HFFc6 (cell line): ENCODE measurements at places on chromosomes 3 and 15.

DNA sequence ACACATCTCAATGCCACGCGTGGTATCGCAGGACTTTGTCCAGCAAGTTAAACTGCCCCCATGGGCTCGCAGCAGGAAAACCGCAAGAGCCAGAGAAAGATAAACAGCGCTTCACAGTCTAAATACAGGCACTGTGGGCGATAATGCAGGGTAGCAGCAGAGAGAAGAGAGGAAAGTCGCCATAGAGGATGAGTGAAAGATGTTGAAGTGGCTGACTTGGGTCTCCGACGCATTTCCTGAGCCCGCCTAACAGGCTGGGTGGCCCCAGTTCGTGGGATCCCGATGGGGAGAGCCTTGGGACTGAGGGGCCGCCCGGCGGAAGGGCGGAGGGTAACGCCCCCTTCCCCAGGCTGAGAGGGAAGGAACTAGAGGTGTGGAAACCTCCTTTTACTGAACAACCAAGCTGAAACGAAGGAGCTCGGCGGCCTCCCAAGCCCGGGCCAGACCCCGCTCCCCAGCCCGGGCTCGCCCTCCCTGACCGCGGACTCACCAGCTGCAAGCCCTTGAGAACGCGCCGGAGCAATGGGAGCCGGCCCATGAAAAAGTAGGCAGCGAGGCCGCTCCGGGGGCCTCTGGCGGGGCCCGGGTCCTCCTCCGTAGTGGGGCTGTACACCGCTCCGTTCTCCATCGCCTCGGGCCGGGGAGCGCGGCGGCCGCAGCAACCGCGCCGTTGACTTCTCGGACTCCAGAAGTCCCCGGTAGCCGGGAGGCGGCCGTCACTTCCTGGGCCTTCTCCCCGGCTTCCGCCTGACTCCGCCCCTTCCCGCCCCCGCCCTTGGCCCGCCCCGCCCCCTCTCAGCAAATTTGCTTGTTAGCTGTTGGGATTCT, at the start of gene CMTM6:
TSS of gene CMTM6 (minus strand) at position 735 of the 828 bp plus-strand sequence. CDS start at position 628, 107 bp downstream.
- peak; percentile 74 for DNase-seq

- DNase-seq: no peak
These were observed 234.3 kb upstream of the CCDC54 start for GRCh38 chr3:107142786-107143575.

DNA sequence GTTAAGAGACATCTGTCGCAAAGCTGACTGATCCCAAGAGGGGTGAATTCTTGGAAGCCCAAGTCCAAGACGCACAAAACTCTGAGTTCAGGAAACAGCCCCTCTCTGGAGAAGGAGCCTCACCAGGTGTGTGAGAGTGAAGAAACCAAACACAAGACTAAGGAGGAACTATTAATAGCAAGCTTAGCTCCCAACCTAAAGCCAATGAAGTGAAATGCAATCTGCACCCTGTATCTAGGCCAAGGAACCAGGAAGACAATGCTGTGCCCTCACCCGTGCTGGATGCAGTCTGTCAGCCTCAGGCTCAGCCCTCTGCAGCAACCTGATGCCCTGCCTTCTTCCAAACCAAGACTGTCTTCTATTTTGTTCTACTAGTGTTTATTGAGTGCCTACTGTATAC, 22.5 kb upstream of the THBS1 start:
- DNase-seq: no peak

DNA sequence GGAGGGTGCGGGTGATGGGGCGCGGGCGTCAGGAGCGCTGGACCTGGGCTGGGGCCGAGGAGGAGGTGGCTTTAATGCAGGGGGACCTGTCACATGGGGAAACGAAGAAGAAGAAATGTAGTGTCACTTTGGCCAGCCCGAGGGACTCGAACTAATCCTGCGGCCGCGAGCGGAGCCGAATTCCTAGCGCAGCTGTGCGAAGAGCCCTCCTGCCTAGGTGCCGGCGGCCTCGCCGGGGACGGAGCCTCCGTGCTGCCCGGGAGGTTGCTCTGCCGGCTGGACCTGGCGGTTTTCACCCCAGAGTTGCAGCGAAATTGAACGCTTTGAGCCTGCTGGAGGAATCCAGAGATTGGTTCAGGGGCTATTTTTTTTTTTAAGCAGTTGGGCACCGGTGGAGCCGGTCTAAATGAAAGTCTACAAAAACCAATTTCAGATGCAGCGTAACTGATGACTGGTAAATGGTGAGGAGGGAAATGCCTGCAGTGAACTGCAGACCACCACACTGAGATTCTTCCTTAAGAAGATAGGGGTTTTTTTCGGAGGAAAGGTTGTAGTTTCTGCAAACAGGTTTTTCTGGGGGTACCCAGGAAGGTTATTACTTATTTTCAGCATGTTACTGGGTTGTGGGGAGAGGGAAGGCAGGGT, 662 bp downstream of the TMEM108 start:
- DNase-seq: no peak

DNA sequence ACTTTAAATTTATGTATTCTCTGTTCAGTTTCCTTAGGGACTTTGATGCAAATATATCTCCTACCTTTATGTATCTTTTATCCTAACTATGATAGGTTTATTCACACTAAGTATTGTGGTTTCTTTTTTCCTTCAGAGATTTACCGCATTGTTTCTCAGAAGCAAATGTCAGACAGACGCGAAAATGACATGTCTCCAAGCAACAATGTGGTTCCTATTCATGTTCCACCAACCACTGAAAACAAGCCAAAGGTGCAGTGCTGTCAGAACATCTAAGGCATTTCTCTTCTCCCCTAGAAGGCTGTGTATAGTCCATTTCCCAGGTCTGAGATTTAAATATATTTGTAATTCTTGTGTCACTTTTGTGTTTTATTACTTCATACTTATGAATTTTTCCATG, 18.3 kb downstream of the RAB11A start:
- no peak for DNase-seq

- DNase-seq: no peak
These were observed 179.8 kb downstream of the SLCO3A1 start for GRCh38 chr15:92033314-92033713.

DNA sequence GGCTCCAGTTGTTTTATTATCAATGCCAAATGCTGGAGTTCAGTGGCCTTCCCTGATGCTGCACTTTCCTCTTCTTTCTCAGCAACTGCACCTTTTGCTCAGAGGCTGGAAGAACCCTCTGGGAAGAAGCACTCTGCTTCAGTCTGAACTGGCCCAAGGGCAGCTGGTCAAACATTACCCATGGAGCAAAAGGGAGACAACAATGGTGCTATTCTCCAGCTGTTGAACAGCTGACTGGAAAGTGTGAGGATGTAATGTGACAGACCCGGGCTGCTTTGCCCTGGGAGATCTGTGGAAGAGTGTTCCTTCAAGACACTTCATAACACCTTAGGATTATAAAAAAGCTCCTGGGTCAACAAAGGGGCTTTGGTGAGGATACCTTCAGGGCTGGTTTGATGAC, 84.9 kb downstream of the EPHB1 start:
- DNase-seq: no peak

GRCh38 chr15:101323793-101324523, 28.9 kb upstream of the SNRPA1 start:
- no peak for DNase-seq

DNA sequence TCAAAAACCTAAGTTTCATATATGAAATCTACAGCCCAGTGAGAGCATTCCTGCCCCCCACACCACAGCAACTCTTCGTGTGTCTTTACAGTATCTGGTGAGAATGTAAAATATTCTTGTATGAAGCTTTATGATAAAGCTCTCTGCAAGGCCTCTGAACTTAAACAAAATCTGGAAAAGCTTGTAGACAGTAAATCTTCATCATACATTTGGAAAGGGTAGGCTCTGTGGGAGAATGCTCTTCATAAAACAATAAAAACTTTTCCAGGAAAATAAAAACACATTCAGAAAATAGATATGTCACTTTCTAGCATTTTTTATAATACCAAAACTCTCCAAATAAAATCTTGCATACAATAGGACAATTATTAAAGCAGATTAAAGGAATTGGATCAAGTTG, 1009.5 kb downstream of the NAALADL2 start:
- no peak for DNase-seq

DNA sequence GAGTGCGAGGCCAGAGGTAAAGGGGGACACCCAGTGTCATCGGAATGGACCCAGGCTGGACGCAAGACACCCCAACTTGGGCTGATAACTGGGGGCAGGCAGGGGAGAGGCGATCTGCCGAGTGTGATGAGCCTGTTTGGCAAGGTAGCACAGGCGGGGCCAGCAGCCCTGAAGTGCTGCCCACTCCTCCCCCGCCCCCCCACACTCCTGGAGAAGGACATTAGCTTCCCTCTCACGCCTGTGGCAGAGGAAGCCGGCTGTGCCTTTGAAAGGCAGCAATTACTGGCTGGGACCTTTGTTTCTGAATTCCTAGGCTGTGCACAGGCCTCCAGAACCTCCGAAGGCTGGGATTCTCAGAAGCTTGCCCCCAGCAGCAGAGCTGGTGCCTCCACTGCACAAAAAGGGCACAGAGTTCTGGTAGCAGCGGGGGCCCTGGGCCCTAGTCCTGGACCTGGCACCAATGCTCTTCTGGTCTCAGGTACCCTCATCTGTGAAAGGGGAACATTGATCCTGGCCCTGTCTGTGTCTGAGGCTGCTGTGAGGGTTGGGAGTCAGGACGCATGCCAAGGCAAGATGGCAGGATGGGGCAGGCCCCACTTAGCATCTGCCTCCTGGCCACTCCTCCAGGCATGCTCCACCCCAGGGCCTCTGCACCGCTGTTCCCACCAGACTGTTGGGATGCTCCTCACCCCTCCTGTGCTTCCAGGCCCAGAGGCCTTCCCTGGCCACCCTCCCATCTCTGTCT, 28.6 kb downstream of the IQSEC1 start:
- DNase-seq: no peak

- no peak for DNase-seq
These were observed 5.4 kb upstream of the SETD5 start for GRCh38 chr3:9392041-9392440.

DNA sequence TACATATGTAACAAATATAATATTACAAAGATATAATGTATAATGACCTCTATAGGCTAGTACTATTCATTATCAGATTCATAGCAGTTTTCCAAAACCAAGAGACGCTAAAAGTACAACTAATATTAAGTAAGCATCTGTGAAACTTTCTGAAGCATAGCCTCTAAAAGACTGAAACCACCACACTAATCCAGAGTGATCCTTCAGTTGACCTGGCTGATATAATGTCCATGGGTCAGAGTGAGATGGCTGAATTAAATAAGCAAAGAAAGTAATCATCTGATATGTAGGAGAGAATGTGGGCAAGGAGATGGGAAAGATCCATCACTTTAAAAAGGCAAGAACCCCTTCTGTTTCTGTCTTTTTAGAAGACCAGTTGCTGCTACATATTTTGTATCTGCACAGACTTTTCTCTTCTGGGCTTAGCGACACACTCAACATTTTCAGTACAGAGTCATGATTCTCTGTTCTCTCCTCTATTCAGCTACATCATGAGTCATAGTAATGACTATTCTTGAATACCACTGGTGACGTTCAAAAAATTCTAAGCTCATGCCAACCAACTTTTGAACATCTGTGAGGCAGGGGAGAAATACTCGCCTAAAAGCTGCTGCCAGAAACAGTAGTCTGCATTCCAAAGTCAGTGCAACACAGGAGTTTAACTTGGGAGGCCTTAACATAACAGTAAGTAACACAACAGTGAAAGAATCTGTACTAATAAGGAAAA, 149.6 kb downstream of the MAGI1 start:
- DNase-seq: peak; percentile 96

DNA sequence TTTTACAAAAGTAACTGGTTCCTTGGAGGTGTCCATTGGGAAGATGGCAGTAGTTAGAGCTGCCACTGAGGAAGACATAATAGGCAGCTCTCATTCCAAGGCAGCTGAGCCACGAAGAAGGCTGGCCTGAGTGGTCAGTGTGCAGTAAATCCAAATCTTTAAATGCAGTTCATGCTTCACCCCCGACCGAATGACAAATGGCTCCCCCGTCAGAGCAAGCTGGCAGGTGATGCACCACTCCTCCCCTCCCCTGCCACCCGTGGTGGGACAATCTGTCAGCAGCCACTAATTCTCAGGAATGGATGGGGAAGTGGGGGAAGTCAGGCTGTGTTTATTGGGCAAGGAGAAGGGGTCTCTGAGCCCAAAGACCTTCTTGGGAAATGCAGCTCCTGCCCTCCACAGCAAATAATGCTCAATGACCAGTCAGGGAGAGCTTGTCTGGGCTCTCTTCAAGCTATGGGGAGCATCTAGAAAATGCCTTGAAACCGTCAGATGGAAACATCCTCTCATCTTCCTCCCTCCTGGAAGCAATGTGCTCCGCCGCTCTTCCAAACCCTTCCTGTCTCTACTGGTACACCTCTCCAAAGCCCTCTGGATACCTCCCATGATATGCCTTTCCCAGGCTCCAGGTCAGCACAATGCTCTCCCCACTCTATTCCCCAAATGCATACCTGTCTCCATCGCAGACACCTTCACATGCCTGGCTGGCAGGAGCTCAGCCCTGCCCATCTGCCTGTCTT, 65.4 kb downstream of the LIPC start:
- no peak for DNase-seq

- DNase-seq: no peak
These were observed 27.4 kb upstream of the ARL14 start for GRCh38 chr3:160649596-160649995.

DNA sequence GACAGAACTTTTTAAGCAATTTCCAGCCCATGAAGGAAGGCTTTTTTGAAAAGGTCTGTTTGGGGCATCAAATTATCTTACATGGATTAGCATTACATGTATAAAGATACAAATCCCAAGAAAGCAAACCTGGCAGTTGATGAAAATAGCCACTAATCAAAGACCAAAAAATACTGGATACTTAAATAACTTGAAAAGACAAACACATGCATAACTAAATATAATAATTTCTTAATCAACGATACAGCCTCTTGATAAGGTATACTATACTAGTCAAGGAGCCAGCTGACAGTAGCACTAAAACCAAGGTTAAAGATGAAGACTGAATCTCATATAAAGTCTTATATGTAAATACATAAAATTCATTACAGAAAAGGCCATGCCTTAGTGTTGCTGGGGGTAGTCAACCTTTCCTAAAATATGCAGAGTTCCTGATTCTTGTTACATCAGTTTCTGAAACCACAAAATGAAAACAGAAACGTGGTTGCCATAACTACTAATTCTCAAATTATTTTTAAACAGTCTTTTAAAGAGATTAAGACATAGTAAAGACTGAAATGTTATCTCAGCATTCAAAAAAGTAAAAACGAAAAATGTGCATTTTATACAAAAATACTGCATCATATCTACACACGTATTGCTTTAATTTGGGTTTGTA, 2.0 kb downstream of the ANKRD28 start:
- DNase-seq: peak; percentile 74

DNA sequence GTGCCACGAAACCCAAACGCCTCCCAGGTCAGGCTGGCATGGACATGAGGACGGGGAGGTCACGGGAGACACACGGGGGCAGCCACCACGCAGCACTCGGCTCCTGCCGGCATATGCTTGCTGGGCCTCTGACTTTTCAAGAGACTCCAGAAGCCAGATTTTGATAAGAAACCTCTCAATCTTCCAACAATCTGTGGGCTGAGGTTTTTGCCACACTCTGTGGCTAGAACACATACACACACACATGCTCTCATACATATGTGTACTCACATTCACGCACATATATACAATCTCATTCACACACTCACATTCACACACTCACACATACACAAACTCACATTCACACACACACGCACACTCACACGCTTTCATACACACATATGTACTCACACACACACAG, 86.7 kb upstream of the LINGO1 start:
- DNase-seq: no peak
